ENCODE measurements at places on chromosomes 3 and 15.

- DNase-seq, result no peak
These were observed 507.2 kb upstream of the AGTR1 start for GRCh38 chr3:148190441-148190990.

DNA sequence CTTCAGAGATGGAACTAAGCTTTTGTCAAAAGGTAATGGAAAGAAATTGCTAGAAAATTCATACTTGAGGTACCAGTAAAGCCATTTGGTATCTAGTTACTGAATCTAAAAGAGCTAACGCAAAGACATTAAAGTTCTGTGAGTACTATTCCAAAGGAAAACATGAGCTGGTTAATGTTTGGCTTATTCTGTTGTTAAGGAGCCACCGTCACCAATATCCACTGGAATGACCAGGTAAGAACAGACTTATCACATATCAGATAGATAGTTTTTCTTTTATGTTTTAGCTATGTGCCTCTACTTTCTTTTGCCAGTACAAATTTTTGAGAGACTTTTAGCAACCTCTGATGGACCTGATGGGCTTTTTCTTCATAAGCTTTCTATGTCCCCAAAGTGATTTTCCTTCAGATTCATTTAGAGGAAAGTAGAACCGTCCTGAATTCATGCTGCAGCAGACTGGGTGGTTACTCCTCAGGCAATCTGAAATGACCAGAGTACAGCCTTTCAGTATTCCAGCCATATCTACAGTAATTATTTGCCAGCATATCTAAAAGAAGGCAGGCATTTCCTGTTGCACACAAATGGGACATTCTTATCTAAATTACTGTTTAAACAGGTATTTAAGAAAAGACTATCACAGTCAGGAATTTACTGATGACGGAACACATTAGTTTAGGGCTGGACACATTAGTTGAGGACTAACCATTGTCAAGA, 274.1 kb downstream of the MECOM start:
- DNase-seq, result no peak

DNA sequence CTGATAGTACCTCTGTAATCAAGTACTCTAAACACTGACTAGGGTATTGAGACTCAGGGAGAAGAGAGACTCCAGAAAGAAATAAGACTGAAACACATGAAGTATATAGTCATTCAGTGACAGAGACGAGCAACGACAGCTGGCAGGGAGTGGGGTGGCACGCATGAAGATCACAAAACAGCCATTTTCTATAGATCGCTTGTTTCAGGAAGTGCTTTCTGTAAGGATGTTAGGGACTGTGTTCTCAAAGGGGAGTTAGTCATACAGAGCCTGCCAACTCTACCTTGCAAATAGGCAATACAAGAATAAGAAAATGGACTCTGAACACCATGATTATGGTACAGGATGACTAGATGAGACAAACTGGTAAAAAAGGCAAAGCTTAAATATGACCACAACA, 139.5 kb downstream of the TBL1XR1 start:
- DNase-seq, result peak; percentile 64

DNA sequence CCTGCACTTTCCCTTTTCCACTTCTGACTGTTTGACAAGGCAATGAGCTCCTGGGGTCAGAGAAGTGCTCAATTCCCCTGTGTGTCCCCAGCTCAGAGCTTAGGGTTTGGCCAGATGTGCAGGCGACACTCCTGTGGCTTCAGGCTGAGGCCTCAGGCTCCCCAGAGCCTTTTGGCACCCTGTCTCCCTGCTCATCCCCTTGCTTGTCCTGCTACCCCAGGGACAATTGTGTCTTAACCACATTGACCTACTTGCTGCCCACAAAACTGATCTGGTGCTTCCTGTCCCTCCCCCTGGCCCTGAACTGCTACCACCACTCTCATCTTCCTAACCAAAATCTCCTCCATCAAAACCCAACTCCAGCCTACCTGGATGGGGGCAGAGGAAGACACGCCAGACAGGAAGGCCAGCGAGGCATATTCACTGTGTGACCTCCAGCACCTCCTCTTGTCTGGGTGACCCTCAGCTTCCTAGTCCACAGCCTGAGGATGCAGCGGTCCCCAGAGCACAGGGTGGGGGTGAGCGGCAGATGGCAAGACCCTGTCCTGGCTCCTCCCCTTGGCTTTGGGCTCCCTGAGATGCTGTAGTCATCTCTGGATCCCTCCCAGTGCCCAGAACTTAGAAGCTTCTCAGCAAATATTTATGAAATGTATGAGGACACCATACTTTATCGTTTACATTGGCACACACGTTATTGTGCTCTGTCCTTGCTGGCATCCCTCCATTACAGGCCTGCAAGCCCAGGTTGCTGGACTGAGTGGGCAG, 98.9 kb upstream of the SLC6A6 start:
- no peak for DNase-seq

DNA sequence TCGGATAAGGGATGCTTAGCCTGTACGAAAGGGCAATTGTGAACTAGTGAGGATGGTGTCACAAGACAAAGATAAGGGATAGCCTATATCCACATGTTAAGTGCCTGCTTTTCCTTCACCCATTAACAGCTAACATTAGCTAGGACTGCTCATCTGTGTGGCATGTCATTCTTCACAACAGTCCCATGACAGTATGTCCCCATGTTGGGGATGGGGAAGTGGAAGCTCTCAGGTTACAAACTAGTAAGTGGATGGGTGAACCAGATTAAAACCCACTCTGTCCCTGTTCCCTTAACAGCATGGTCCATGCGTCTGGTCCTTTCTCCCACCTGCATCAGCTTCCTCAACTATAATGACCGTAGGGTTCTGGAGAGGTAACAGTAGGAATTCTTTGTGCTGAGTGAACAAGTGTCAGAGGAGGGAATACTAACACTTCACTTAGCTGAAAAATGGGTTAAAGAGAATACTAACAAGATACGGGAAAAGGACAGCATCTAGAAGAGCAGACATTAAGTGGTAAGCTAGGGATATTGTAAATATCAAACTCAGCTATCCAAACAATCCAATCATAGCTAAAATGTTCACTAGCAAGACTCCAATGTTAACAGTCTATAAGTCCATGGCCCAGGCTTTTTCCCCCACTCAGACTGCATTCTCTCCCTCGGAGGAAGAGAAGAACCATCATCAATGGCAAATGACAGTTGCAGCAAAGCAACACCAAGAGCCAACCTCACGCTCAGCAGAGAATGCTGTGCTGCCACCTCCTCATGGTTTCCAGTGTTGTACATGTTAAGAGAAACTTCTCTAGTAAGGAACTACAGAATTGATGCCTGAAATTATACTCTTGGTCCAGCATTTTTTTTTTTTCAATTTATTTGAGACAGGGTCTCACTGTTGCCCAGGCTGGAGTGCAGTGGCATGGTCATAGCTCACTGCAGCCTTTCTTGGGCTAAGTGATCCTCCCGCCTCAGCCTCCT, 5.0 kb downstream of the RPLP1 start:
- DNase-seq, result no peak

DNA sequence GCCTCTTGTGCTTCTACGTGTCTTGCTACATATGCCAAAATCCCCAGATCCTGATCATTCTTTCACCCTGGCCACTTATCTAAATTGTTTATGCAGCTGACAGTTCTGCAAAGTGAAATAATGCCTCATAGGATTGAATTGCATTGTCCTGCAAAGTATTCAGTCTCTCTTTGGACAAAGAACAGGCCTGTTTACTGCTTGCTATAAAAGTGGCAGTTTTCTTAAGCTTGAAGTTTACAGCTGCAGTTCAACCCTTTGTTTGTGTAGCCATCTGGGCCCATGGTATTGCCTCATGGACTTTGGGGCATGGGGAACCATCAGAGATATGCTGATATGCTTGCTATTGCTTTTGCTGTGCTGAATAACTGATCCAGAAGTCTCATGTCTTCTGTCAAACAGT, 523.2 kb downstream of the OTOL1 start:
- no peak for DNase-seq

GRCh38 chr15:98568382-98569017, 79.8 kb upstream of the IGF1R start:
- DNase-seq, result no peak

DNA sequence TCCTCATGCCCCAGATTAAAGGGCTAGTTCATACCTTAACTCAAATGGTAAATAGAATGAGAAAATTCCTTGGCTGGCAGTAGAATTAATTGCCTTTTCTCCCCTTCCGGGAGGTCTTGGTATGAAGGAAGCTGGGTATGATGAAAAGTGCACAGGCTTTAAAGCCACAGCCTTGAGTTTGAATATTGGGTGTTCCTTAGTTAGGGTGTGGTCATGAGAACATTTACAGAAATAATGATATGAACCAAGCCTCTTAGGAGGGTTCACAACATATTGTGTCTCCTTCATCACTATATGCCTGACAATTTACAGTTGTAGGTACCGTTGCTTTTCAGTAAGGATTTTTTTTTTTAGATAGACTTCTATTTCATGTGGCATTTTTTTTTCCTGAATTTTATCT, 48.1 kb downstream of the PYDC2 start:
- DNase-seq, result no peak

GRCh38 chr3:189563853-189564563, 67.2 kb upstream of the TP63 start:
- DNase-seq, result peak; percentile 25

DNA sequence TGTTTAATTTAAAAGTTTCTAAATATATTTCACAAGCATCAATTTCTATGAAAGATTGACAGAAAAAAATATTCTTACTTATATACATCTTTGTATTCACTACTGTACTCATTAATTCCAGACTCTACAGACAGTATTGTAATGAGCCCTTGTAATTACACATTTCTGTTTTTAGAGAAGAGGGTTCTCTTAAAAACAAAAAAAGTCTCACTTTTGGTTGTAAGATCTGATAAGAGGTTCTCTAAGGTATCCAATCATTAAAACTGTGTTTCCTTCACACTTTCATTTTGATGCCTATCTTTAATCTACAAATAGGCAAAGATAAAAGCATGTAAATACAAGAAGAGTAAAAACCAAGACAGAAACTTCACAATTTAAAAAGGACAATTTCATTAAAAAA, 75.6 kb downstream of the FBXL22 start:
- no peak for DNase-seq

GRCh38 chr3:108378153-108378951, 82.0 kb downstream of the HHLA2 start:
- no peak for DNase-seq

Measured in GM06990 (cell line).